ENCODE measurements at places on chromosomes 6 and 20. TPM values are rescaled to one million over a fixed set of nuclear protein-coding genes. Genes with fewer than 3 reads are reported as not detected.

GRCh38 chr6:70388814-70389213 lies 24.5 kb upstream of the FAM135A start:
- DNase-seq, result no peak

GRCh38 chr6:155740781-155741399 lies 285.3 kb upstream of the NOX3 start:
- no peak for DNase-seq

TBC1D22B gene
- total RNA-seq, result 5.8 TPM

DNA sequence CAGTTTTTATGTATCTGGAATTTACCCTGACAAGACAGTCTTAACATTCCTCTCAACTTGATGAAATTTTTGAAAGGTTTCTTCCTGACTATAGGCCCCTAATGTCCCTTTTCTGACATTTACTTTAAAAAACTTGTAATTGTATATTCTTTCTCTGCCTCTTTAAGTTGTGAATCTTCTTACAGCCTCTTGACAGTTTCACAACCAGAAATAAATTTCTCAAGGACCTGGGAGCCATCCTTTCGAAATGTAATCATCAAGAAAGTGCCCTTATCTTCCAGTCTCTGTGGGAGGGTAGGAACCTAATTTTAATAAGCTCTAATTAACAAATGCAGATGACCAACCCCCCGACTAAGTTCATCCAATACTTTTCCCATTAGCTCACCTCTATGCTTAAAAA lies 403.6 kb upstream of the GJE1 start:
- DNase-seq, result no peak

PPP1R3G gene
- total RNA-seq, result 1.8 TPM

DNA sequence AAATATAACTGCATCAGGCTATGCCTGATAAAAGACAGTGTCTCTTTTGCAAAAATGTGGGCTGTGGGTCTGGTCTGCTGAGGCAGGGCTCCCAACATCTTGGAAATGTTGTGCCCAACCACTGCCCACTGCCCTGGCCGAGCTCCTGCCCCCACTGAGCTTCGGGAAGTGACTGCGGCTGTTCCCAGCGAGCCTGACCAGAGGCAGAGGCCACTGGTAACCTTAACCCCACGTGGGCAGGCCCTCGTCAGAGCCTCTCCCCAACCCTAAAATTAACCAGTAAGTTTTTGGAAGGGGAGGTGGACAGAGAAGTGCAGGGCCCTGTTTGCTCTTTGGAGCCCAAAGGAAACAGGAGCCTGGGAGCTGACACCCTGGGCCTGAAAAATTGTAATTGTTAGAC lies 225.9 kb downstream of the MAFB start:
- DNase-seq, result no peak

DNA sequence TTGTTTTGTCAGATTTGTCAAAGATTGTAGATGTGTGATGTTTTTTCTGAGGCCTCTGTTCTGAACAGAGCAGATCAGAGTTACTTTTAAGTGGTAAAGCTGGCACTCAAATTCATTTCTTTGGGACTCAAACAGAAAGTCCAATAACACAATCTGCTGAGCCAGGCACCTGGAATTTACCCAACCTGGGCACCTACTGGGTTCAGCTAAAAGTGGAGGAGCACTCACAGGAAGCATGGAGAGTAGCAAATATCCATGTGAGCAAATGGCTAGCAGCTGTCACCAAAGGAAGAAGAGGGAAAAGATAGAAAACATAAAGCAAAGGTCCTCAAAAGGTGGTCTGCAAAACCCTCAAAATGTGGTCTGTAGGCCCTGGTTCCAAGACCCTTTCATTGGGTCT lies 116.8 kb downstream of the FIG4 start:
- DNase-seq, result no peak

- DNase-seq, result no peak
Measured at GRCh38 chr6:134407791-134408190, 89.9 kb upstream of the SGK1 start.

HLA-DMB gene
- 12.7 TPM for total RNA-seq

TENT5A gene
- total RNA-seq, result 45.5 TPM

GGTLC1 gene
- total RNA-seq, result not detected

DNA sequence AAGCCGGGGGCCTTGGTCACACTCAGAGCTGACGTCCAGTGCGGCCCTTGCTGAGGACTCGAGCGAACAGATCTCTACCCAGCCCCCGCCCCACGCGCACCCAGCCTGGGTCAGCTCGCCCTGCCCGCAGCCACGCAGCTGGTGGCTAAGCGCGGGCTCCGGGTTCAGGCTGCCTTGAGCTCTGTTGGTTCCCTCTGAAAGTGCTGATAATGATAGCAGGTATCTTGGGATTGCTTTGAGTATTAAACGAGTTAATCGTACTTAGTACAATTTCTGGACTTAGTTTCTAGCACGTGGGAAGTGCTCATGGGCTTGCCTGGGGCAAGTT lies 88.1 kb upstream of the TGM3 start:
- no peak for DNase-seq
